ENCODE measurements at places on chromosomes 3 and 15. TPM values are rescaled to one million over a fixed set of nuclear protein-coding genes. Genes with fewer than 3 reads are reported as not detected.

- H3K4me3 ChIP-seq: no peak overlapping the region
- H3K4me1 ChIP-seq: no peaks in the 10 kb centered on the region
- no peak for DNase-seq
- no peaks in the 10 kb centered on the region for H3K36me3 ChIP-seq
- H3K27me3 ChIP-seq: no peaks in the 10 kb centered on the region
These were observed 111.0 kb downstream of the TPRG1 start for GRCh38 chr3:189282741-189283140.

GRCh38 chr3:179949869-179950268 is 86.9 kb downstream of the PEX5L start:
- H3K36me3 ChIP-seq: no peaks in the 10 kb centered on the region
- no peaks in the 10 kb centered on the region for H3K4me1 ChIP-seq
- no peak overlapping the region for H3K4me3 ChIP-seq
- no peaks in the 10 kb centered on the region for H3K27me3 ChIP-seq
- no peak overlapping the region for H3K27ac ChIP-seq
- DNase-seq: no peak

DNA sequence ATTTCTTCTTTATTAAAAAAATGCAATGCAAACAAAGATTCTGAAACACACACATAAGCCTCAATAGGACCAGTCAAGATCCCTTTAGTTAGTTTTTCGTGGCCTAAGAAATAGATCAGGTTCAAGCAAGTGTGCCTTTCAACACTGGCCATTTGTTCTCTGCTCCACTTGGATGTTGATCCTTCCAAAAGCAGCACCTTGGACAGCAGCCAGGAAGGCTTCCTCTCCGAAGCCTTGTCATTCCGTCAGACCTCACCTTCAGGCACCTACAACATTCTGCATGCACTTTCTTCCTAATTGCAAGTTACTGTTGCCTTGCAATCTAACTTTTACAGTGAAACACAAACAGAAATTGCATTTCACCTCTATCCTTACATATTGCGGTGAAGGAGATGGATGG is 155.9 kb upstream of the FEZF2 start:
- no peak overlapping the region for H3K27ac ChIP-seq
- DNase-seq: no peak
- H3K27me3 ChIP-seq: no peaks in the 10 kb centered on the region
- no peaks in the 10 kb centered on the region for H3K36me3 ChIP-seq

GRCh38 chr15:59611276-59612260 is at the start of gene GCNT3:
GCNT3 (plus strand) TSS chr15:59611783; CDS start chr15:59618239, 6,456 bp downstream.
- no peak within 1 kb of the TSS for H3K27ac ChIP-seq
- H3K4me1 ChIP-seq: no peaks in the 10 kb centered on the region
- no peaks in the 10 kb centered on the region for H3K36me3 ChIP-seq
- no peak for DNase-seq

GRCh38 chr3:12235691-12236090 is 53.2 kb upstream of the PPARG start:
- H3K36me3 ChIP-seq: no peaks in the 10 kb centered on the region
- H3K27ac ChIP-seq: no peak overlapping the region
- H3K4me3 ChIP-seq: no peak overlapping the region

GRCh38 chr3:48437812-48438211 is 2.1 kb downstream of the CCDC51 start:
- no peak overlapping the region for H3K4me3 ChIP-seq
- H3K27ac ChIP-seq: no peak overlapping the region
- no peak for DNase-seq
- no peaks in the 10 kb centered on the region for H3K27me3 ChIP-seq

DNA sequence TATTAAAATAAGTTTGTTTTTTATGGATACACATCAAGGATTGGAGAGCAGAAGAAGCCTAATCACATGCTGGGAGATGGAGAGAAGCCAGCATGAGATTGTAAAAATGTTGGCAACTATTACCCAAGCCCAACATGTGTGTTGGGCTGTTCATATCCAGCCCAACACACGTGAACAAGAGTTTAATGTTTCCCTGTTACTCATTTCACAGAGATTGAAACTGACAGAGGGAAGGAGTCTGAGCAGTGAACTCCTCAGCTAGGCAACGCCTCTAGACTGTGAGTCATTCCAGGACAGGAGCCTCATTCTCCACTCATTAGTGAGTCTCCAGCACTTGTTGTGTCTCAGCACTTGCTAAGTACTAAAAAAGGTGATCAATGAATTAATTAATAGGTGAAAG is 43.2 kb upstream of the CMSS1 start:
- no peaks in the 10 kb centered on the region for H3K36me3 ChIP-seq
- no peaks in the 10 kb centered on the region for H3K27me3 ChIP-seq
- H3K4me1 ChIP-seq: no peaks in the 10 kb centered on the region

- no peak overlapping the region for H3K27ac ChIP-seq
- H3K4me1 ChIP-seq: no peaks in the 10 kb centered on the region
- no peaks in the 10 kb centered on the region for H3K27me3 ChIP-seq
- H3K4me3 ChIP-seq: no peak overlapping the region
These were observed 1046.3 kb downstream of the DIPK2A start for GRCh38 chr3:145017959-145018358.

DNA sequence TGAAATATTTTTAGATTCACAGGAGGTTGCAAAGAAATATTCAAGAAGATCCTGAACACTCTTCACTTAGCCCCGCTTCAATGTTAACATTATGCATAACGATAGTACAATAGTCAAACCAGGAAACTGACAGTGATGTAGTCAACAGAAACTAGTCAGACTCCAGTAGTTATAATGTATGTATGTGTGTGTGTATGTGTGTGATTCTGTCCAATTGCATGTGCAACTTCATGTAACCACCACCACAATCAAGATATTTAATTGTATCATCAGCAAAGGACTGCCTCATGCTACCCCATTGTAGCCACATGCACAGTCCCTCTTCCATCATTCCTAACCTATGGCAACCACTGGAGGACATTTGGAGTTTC is 77.9 kb downstream of the APBA2 start:
- no peak overlapping the region for H3K27ac ChIP-seq
- no peak overlapping the region for H3K4me3 ChIP-seq
- no peaks in the 10 kb centered on the region for H3K4me1 ChIP-seq
- peaks cover 2% of the 10 kb centered on the region for H3K27me3 ChIP-seq

DNA sequence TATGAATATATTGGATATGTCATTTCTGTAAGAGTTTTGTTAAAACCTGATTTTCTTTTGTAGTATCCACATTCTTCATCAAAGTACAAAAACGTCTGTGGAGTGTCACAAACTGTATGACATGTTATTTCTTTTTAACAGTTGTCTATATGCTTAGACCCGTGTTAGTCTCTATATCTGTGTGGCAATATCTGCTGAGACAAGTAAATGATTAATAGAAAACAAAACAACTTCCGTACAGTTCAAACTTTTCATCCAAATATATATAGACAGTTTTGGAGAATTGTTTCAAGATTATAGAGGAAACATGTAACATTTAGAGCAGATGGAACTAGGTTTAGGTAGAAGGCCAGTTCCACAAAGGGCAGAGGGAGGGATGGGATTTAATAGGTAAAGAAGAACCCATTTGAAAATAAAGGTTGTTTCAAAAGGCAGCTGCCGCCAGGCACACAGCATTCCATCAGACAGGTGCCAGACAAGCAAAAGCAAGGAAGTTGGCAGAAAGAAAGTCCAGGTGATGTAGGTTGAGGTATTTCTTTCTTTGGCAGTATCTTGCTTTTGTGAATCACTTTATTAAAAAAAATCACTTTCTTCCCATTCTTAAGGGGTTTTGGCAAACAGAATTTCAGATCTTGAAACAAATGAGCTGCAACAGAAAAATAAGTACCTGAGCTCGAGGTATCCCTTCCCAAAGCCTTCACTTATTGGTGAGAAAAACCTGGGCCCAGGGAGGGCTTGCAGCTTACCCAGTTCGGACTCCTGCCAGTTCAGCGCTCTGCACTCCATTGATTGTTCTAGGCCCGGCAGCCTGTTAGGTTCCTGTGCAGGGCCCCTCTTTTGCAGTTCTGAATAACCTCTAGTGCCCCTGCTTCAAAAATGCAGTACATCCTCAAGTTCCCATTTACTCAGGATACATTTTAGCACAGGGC is 49.0 kb downstream of the LRRN1 start:
- no peak overlapping the region for H3K4me3 ChIP-seq
- H3K36me3 ChIP-seq: no peaks in the 10 kb centered on the region
- DNase-seq: no peak
- no peaks in the 10 kb centered on the region for H3K4me1 ChIP-seq
- no peak overlapping the region for H3K27ac ChIP-seq

DNA sequence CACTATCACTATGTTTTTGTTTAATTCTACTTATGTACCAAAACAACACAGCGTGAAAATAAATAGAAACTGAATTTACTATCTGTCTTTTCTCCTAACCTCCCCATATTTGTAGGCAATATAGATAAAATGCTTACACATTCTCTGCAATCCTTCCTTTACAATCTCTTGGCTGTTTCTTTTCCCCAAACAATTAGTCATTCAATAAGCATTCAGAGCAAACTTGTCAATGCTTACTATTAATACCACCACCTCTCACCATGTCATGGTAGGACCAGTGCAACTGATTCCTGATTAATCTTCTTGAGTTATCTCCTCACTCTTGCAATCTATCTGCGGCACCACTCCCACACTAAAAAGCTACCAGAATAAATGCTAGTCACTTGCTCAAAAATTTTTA is 74.0 kb upstream of the TTBK2 start:
- no peak for DNase-seq
- H3K4me3 ChIP-seq: no peak overlapping the region
- no peaks in the 10 kb centered on the region for H3K27me3 ChIP-seq
- H3K27ac ChIP-seq: no peak overlapping the region

- no peak overlapping the region for H3K4me3 ChIP-seq
- H3K27ac ChIP-seq: no peak overlapping the region
- H3K36me3 ChIP-seq: peaks cover 98% of the 10 kb centered on the region
- H3K4me1 ChIP-seq: no peaks in the 10 kb centered on the region
These were observed 33.9 kb downstream of the RLBP1 start for GRCh38 chr15:89187301-89187985.

GRCh38 chr3:29280404-29281093 is at the start of gene RBMS3:
RBMS3 (plus strand) TSS chr3:29281071.
- no peaks in the 10 kb centered on the region for H3K36me3 ChIP-seq
- peaks cover 8% of the 10 kb centered on the region for H3K4me1 ChIP-seq
- H3K4me3 ChIP-seq: peak within 1 kb of the TSS; percentile 76
- H3K27ac ChIP-seq: peak within 1 kb of the TSS; percentile 93

DNA sequence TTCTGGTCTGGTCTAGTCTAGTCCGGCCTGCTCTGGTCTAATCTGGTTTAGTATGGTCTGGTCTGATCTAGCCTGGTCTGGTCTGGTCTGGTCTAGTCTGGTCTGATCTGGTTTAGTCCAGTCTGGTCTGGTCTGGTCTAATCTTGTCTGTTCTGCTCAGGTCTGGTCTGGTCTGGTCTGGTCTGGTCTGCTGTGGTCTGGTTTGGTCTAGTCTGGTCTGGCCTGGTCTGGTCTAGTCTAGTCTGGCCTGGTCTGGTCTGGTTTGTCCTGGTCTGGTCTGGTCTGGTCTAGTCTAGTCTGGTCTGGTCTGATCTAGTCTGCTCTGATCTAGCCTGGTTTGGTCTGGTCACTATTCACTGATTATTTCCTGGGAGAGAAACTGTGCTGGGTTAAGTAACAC is 84.1 kb upstream of the PRR23E start:
- no peaks in the 10 kb centered on the region for H3K27me3 ChIP-seq
- no peak for DNase-seq
- H3K27ac ChIP-seq: no peak overlapping the region
- H3K4me1 ChIP-seq: no peaks in the 10 kb centered on the region
- no peak overlapping the region for H3K4me3 ChIP-seq

- H3K27me3 ChIP-seq: no peaks in the 10 kb centered on the region
- no peak for DNase-seq
These were observed 381.8 kb downstream of the NAALADL2 start for GRCh38 chr3:175240921-175241320.

GRCh38 chr3:172918165-172918564 is 167.6 kb downstream of the ECT2 start:
- H3K4me3 ChIP-seq: no peak overlapping the region
- no peak overlapping the region for H3K27ac ChIP-seq
- no peaks in the 10 kb centered on the region for H3K36me3 ChIP-seq
- H3K27me3 ChIP-seq: no peaks in the 10 kb centered on the region

DNA sequence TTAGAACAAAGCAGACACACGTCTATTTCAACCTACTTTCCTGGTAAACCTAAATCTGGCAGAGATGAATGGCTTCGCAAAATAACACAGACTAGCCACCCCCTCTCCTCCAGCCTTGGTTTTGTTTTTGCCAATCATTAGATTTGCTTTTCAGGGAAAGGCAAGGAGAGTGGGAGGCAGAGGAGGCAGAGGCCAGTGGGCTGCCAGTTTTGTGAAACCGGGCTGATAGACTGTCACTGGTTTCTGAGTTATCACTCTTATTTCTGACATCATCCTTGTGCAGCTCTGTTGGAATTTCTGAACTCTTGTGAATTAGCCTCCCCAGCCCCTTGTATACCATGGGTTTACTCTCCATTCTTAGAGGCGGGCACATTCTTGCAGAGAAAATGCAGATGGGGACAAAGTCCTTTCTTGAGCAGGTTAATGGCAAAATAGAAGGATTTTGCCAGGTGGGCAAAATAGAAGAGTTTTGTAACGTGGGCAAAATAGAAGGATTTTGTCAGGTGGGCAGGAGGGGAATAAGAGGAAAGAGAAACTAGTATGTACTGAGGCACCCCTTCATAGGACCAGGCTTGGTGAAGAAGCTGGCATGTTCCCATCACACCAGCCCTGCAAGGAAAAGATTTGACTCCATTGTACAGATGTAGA is 3.2 kb upstream of the FEM1B start:
- H3K4me3 ChIP-seq: peak overlapping the region; percentile 39
- peaks cover under 1% of the 10 kb centered on the region for H3K36me3 ChIP-seq
- DNase-seq: no peak

Gene CCDC54
- total RNA-seq: not detected

Gene IDH2
- 926 TPM for total RNA-seq

Gene OR5K1
- total RNA-seq: not detected

Gene AMT
- total RNA-seq: 2.5 TPM

Gene APEH
- total RNA-seq: 155 TPM

Gene CCR9
- not detected for total RNA-seq

Gene ABHD17C
- 2.9 TPM for total RNA-seq

Gene CGNL1
- total RNA-seq: 0.55 TPM
